ENCODE measurements at places on chromosomes 2 and 18.

DNA sequence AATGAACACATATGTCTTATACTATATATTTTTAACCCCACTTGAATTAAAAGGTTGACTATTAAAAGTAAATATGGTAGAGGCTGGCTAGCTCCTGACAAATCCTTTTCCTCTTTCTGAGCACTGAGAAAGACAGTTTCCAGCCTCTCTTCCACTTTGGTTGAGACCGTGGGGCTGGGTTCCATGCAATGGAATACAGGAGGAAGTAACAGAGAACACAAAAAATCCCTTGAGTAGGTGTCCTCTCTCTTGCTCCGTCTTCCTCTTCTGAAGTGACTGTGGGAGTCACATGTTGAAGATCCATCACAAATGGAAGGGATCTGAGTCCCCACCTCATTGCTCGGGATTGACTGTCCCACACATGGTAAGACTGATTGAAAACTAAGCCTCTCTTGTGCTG lies 36.6 kb upstream of the SIGLEC15 start:
- no peak for DNase-seq

GRCh38 chr2:181992776-181993175 lies 7.1 kb downstream of the PPP1R1C start:
- no peak for DNase-seq

DNA sequence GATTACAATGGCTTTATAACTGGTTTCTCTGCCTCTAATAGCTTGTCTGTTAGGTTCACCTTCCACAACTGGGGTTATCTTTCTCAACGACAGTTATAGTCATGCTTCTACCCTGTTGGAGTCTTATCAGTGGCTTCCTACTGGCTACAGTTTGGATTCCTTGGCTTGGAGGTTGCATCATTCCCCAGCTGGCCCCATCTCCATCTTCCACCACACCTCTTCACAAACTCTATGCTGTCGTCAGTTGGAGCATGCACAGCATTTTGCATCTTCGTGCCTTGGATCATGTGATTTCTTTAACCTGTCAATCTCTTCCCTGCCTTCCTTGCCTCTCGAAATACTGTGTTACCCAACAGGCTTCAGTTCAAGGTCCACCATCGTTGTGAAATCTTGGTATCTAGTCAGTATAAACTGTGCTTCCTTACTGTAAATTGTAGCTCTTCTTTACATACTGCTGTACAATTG lies 316.3 kb upstream of the CXCR4 start:
- no peak for DNase-seq

- no peak for DNase-seq
Measured at GRCh38 chr2:131542438-131543384, 15.0 kb downstream of the CCDC74A start.

- DNase-seq = no peak
Measured at GRCh38 chr2:40412456-40412855, 39.4 kb downstream of the SLC8A1 start.

DNA sequence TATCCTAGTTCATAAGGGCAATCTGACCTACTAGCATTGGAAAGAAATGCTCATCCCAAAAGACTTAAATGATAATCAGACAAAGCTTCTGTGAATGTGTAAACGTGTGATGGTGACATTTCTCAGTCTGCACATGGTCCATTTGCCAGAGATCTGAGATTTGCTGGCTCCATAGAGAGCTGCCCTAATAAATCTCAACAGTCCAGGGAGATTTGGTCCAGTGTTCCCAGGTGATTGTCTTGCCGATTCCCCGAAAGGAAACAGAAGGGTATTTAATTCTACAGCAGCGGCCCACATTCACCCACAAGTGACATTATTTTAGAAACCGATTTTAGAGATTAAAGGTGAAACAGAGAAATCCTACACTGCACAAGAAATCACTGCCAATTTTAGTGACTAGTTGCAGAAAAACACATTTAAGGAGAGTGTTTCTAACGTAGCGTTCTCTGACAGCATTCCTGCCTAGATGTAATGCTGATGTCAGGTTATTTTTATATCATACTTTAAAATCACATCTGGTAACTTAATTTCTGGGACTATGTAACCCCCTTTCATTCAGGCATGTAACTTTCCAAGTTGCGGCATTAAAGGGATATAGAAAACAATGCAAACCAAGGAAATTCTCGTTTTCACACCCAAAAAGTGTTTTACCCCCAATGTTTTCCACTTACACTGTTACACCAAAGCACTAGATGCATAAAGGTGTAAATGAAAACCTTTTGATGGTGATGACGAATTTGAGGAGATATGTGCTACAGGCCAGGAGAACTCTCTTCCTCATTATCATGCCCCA lies 231.9 kb upstream of the FN1 start:
- DNase-seq = no peak

- no peak for DNase-seq
Measured at GRCh38 chr18:60794802-60795201, 422.2 kb upstream of the MC4R start.

DNA sequence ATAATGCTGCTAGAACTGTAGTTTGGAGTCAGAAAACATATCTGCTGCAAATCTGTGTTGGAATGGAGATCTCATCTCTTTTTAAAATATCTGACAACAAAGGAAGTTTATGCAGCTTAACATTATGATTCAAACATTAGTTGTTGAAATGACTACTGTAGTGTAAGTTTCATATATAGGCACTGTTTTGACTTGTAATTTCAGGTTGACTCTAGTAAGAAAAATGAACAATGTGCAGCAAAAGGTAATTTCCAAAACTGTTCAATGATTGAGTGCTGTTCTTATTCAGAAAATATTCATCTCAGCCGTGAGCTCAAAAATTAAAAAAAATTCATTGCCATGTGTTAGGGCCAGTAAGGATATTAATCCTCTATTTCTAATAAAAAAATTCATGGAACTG lies 48.5 kb downstream of the CCDC138 start:
- no peak for DNase-seq

GRCh38 chr2:33411765-33412164 lies 64.7 kb upstream of the RASGRP3 start:
- no peak for DNase-seq

Data from stimulated activated CD4-positive, alpha-beta T cell treated with anti-CD3 and anti-CD28 coated beads, Interleukin-12 subunit alpha, Interleukin-12 subunit beta, amount 100 ng/mL, for 24 hours (primary cell).